Stimulated activated CD8-positive, alpha-beta memory T cell treated with anti-CD3 and anti-CD28 coated beads, Interleukin-2, amount 100 ng/mL, for 48 hours (primary cell): ENCODE measurements at places on chromosomes 12 and 14.

GRCh38 chr14:71243697-71244096, 336.4 kb downstream of the PCNX1 start:
- DNase-seq = no peak

GRCh38 chr12:112616469-112617152, 174.9 kb upstream of the RPH3A start:
- no peak for DNase-seq

DNA sequence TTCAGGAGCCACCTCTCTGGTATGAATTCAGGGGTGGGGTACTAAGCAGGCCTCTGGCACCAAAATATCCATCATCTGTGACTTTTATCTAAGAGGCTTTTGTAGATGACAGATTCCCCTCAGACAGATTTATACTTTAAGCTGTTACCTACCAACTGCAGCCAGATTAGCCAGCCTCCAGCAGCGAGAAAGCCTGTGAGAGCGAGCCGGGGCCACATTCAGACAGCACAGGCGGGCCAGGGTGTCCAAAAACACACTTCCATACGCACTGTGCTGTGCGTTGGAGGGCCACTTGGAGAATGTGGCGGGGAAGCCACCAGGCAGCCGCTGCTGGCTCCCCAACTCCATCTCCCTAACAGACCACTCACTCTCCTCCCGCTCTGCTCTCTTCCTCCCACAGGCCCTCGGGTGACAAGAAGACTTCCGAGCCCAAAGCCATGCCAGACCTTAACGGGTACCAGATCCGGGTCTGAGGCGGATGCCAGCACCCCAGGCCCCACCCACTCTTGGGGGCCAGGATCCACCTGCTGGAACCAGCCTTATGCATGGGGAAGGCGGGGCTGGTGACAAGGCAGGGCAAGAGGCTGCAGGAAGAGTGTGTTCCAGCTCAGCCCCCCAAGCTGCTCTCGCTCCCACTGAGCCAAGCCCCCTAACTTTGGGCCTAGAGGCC, 17.4 kb downstream of the VASH1 start:
- DNase-seq = no peak

- no peak for DNase-seq
Measured at GRCh38 chr12:9109213-9109522, 6.6 kb downstream of the A2M start.

GRCh38 chr14:75476274-75476995, 45.8 kb upstream of the BATF start:
- no peak for DNase-seq

- no peak for DNase-seq
Measured at GRCh38 chr14:75165586-75166391, 10.6 kb downstream of the TMED10 start.

DNA sequence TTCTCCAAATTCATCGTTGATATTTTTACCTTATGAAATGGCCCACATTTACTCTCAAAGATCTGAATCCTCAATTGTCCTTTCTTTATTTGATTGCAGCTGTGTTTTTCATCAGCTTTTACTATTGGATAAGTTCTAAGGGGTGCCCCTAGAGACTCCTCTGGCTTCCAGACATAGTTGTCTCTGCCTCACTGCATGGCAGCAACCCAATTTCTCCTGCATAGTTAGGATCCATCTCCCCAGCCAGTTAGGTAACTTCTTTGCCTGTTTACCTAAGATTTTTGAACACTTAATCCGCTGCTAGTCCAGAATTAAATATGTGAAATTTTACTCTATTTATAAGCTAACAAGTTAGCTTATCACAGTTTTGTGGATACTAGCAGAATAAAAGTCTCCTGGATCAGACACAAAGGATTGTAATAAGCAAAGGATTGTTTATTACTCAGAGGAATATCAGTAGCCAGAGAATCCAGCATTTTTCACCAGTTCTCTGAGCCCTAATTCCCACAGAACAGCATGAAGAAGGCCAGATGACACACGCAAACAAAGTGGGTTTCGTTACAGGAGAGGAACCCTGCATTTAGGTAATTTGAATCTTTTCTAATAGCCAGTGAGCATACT, 101.1 kb downstream of the BBS10 start:
- DNase-seq = no peak

DNA sequence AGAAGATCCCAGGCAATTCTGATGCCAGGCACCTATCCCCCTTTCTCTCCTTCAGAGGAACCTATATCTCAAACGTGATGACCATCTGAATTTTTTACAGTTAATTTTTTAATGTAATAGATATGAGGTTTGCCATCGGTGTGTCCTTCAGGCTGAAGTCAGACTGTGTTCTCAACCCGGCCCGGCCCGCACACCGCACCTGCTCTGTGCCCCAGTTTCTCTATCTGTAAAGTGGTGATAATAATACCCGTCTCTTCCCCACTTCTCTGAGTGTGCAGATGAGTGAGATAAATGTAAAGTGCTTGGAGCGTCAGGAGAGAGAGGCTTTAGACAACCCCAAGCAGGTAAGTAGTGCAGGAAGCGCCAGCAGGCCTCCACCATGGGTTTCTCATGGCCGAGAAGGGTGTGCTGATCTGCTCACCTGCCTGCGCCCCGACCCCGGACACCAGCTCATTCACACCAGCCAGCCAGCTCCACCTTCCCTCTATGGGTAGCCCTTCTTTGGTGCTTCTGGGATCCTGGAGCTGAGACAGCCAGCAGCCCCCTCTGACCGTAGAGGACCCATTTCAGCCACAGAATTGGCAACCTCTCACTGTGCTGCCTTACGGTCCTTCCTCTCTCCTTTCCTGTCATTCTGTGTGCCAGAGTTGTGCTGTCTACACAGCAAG, 80.0 kb downstream of the ZFP36L1 start:
- no peak for DNase-seq

- DNase-seq = no peak
Measured at GRCh38 chr14:53044486-53044885, 93.6 kb upstream of the FERMT2 start.

DNA sequence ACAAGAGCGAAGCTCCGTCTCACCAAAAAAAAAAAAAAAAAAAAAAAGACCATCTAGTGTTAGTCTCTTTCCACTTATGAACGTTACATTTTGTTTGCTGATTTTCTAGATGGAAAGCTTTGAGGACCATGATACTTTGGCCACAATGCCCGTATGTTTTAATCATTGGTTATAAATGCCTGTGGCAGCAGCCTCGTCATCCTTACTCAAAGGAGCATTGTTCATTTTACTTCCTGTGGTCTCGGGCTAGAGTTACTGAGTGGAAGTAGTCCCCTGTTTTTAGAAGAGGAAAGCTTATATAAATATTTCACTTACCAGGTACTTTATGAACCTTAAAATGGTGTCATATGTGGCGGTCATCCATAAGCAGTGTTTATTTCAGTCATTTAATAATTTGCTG, 359.9 kb downstream of the AEBP2 start:
- DNase-seq = no peak

GRCh38 chr14:104404922-104405321, 174.6 kb upstream of the C14orf180 start:
- DNase-seq = no peak
